GM23248 (cell line): ENCODE measurements at places on chromosomes 2 and 18. TPM values are rescaled to one million over a fixed set of nuclear protein-coding genes. Genes with fewer than 3 reads are reported as not detected.

CFAP65 gene
- polyA plus RNA-seq, result 0.08 TPM in 1 of 2 replicates, not detected in the other

DUSP2 gene
- polyA plus RNA-seq, result 3.1 and 3.3 TPM in 2 replicates

GRCh38 chr18:79489899-79490625, 94.3 kb downstream of the NFATC1 start:
- no peak for DNase-seq

- no peak for DNase-seq
Observed at GRCh38 chr2:201788371-201788770, 7.6 kb upstream of the ALS2 start.

NAT8 gene
- polyA plus RNA-seq, result not detected in 2 replicates
